Stimulated activated memory B cell treated with anti-CD40 and anti-IgM and Interleukin-4, amounts not matched to agents 10 μg/mL and 1 μg/mL and 100 μg/mL, for 72 hours (primary cell): ENCODE measurements at places on chromosomes 6 and 20.

DNA sequence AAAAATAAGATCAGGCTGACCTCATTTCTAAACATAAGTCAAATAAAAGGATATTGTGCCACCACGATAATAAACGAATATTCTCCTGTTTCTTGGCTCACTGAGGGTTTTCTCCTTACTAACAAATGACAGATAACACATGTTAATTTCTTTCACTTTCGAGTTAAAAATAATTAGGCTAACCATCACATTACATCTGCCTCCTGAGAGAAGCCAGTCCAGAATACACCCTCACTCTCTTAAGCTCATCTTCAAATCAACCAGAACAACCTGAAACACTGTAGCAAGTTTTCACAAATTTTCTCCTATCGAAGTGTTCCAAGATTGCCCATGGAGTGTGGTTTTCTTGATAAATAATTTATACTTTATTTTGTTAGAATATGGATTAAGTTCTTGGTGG lies 1285.6 kb upstream of the EYS start:
- ATAC-seq: no peak
- no peak overlapping the region for H3K27ac ChIP-seq
- no peaks in the 10 kb centered on the region for H3K36me3 ChIP-seq

- no peaks in the 10 kb centered on the region for H3K4me1 ChIP-seq
- peaks cover 55% of the 10 kb centered on the region for H3K27me3 ChIP-seq
- H3K4me3 ChIP-seq: no peak overlapping the region
- H3K27ac ChIP-seq: no peak overlapping the region
- H3K36me3 ChIP-seq: no peaks in the 10 kb centered on the region
- no peak for ATAC-seq
These were observed 229.5 kb upstream of the RNF24 start for GRCh38 chr20:4244700-4245485.

GRCh38 chr20:48970681-48971365 lies 49.3 kb downstream of the ARFGEF2 start:
- H3K4me3 ChIP-seq: no peak overlapping the region
- no peaks in the 10 kb centered on the region for H3K4me1 ChIP-seq
- no peaks in the 10 kb centered on the region for H3K27me3 ChIP-seq

DNA sequence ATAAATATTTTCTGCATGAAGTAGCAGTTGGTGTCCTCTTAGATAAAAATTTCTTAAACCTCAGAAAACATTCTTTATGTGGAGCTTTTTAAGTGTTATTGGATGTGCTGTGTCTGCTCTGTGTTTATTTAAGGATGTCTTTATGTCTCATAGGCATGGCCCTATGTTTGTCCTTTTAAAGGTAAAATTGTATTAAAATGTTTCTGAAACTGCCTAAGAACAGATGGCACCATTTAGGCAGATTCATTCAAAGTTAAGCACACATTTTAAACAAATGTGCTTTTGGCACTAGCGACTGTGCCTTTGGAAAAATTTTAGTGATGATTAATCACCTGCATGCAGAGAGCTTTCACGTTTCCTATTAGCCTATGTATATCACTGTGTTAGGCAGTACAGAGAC lies 125.2 kb downstream of the KIF6 start:
- no peak overlapping the region for H3K4me3 ChIP-seq
- H3K36me3 ChIP-seq: no peaks in the 10 kb centered on the region
- H3K27me3 ChIP-seq: peaks cover 17% of the 10 kb centered on the region
- ATAC-seq: no peak

- no peak for ATAC-seq
- H3K27ac ChIP-seq: no peak overlapping the region
- H3K4me3 ChIP-seq: no peak overlapping the region
- H3K36me3 ChIP-seq: no peaks in the 10 kb centered on the region
- no peaks in the 10 kb centered on the region for H3K4me1 ChIP-seq
- no peaks in the 10 kb centered on the region for H3K27me3 ChIP-seq
These were observed 403.6 kb downstream of the PLCB1 start for GRCh38 chr20:8535403-8536261.

- no peaks in the 10 kb centered on the region for H3K27me3 ChIP-seq
- ATAC-seq: peak; percentile 63
- no peak overlapping the region for H3K27ac ChIP-seq
- no peaks in the 10 kb centered on the region for H3K36me3 ChIP-seq
These were observed 210.2 kb downstream of the TMEM200A start for GRCh38 chr6:130575971-130576370.

DNA sequence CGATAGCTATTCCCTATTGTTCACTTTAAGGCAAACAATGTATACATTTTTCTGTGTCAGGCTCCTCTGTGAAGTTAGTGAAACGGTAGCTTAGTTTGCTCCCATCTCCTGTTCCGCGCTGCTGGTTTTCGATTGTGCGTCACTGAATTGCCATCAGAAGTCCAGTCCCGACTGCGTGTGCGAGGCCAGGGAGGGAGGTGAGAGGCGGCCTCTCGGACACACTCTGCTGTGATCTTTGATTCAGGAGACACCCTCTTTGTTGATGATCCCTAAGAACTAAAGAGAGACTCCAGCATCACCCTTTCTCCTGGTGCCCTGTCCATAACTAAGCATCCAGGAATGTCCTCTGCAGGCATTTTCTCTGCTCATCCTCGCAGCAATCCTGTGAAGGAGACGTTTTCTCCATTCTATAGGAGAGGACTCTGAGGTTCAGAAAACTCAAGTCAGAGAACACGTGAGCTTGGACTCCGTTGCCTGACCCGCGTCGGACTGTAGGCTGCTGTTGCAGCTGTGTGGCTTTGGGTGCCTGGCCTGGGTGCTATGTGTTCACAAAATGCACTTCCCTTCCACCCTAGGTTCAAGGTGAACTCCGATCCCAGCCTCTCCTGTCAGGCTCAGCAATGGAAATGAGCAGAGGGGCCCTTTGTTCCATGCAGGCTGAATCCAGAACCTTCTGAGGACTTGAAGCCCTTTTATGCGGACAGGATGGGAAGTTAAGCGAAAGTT lies 24.1 kb upstream of the UNC93A start:
- no peak for ATAC-seq
- no peaks in the 10 kb centered on the region for H3K36me3 ChIP-seq
- H3K4me1 ChIP-seq: no peaks in the 10 kb centered on the region
- no peak overlapping the region for H3K27ac ChIP-seq

GRCh38 chr6:31125162-31125561 lies 4.9 kb upstream of the CDSN start:
- no peaks in the 10 kb centered on the region for H3K36me3 ChIP-seq
- no peak overlapping the region for H3K4me3 ChIP-seq
- H3K27ac ChIP-seq: no peak overlapping the region
- peaks cover 21% of the 10 kb centered on the region for H3K4me1 ChIP-seq

- H3K4me1 ChIP-seq: no peaks in the 10 kb centered on the region
- peaks cover 36% of the 10 kb centered on the region for H3K27me3 ChIP-seq
- no peak for ATAC-seq
These were observed 82.0 kb upstream of the TNFRSF21 start for GRCh38 chr6:47391675-47392074.

GRCh38 chr6:84892671-84893070 lies 128.3 kb upstream of the TBX18 start:
- ATAC-seq: no peak
- no peaks in the 10 kb centered on the region for H3K36me3 ChIP-seq
- no peak overlapping the region for H3K4me3 ChIP-seq
- no peak overlapping the region for H3K27ac ChIP-seq

- ATAC-seq: no peak
- no peak overlapping the region for H3K27ac ChIP-seq
- H3K4me1 ChIP-seq: no peaks in the 10 kb centered on the region
- peaks cover 3% of the 10 kb centered on the region for H3K27me3 ChIP-seq
- no peak overlapping the region for H3K4me3 ChIP-seq
- no peaks in the 10 kb centered on the region for H3K36me3 ChIP-seq
These were observed 12.1 kb upstream of the PAX1 start for GRCh38 chr20:21693322-21693721.

GRCh38 chr6:105137388-105137787 lies 42.4 kb downstream of the POPDC3 start:
- ATAC-seq: no peak
- peak overlapping the region; percentile 13 for H3K4me3 ChIP-seq
- H3K27me3 ChIP-seq: peaks cover 63% of the 10 kb centered on the region
- H3K27ac ChIP-seq: no peak overlapping the region
- no peaks in the 10 kb centered on the region for H3K36me3 ChIP-seq

- peaks cover 16% of the 10 kb centered on the region for H3K4me1 ChIP-seq
- no peak overlapping the region for H3K27ac ChIP-seq
- H3K36me3 ChIP-seq: peaks cover 16% of the 10 kb centered on the region
- no peak overlapping the region for H3K4me3 ChIP-seq
These were observed 4.3 kb upstream of the MTG2 start for GRCh38 chr20:62178316-62179161.

DNA sequence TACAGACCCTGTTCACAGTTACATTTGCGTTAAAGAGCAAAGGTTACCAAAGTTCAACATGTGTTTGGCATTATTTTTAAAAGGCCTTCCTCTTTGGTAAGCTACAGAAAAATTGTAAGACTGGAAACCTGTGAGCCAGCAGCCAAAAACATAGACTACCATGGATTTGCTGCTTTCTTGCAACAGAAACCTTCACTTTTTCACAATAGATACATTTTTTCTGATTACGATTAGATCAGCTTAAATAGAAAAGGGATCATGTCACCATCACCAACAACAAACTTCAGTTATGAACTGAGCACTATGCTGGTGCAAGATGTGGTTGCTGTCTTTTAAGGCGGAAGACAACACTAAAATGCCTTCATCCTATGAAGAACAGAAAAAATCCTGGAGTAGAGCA lies 112.3 kb upstream of the MARCKS start:
- H3K4me1 ChIP-seq: peaks cover 8% of the 10 kb centered on the region
- H3K27me3 ChIP-seq: no peaks in the 10 kb centered on the region
- H3K4me3 ChIP-seq: no peak overlapping the region
- H3K36me3 ChIP-seq: no peaks in the 10 kb centered on the region
- H3K27ac ChIP-seq: no peak overlapping the region

GRCh38 chr6:130780122-130780521 lies 47.1 kb upstream of the SMLR1 start:
- no peak for ATAC-seq
- H3K4me3 ChIP-seq: no peak overlapping the region
- H3K27me3 ChIP-seq: peaks cover 12% of the 10 kb centered on the region
- H3K4me1 ChIP-seq: peaks cover 5% of the 10 kb centered on the region
- H3K27ac ChIP-seq: no peak overlapping the region
- H3K36me3 ChIP-seq: no peaks in the 10 kb centered on the region

GRCh38 chr20:31868853-31869672 lies 1.3 kb downstream of the DUSP15 start:
- H3K36me3 ChIP-seq: no peaks in the 10 kb centered on the region
- H3K27me3 ChIP-seq: peaks cover 31% of the 10 kb centered on the region

DNA sequence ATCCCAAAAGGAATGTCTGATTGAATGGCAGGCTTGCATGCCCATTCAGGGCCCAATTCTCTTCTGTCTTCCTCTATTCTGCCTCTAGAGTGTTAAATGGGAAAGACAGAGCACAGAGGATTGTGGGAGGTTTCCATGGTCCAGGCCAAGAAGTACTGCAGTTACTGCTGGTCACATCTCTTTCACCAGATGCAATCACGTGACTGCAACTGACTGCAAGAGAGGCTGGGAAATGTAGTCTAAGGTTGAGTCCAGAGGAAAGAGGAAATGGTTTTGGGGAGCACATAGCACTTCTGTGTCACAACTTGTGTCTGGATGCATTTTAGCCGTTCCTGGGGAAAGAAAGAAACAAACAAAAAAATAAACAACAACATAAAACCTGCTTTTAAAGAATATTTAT lies 336.4 kb upstream of the BTBD3 start:
- no peak overlapping the region for H3K27ac ChIP-seq
- no peaks in the 10 kb centered on the region for H3K27me3 ChIP-seq
- no peaks in the 10 kb centered on the region for H3K36me3 ChIP-seq
- H3K4me3 ChIP-seq: no peak overlapping the region
- no peaks in the 10 kb centered on the region for H3K4me1 ChIP-seq
